ENCODE measurements at places on chromosomes 2 and 18. TPM values are rescaled to one million over a fixed set of nuclear protein-coding genes. Genes with fewer than 3 reads are reported as not detected.

LTBP1 gene
- 295 TPM for total RNA-seq

CD8B2 gene
- not detected for total RNA-seq

IL36G gene
- not detected for total RNA-seq

SOCS6 gene
- total RNA-seq, result 5.5 TPM

EPG5 gene
- 9.8 TPM for total RNA-seq

KCNG2 gene
- not detected for total RNA-seq

AKAIN1 gene
- total RNA-seq, result not detected

LYPD1 gene
- not detected for total RNA-seq

- H3K4me1 ChIP-seq, result no peaks in the 10 kb centered on the region
- no peak for DNase-seq
- H3K4me3 ChIP-seq, result no peak overlapping the region
- no peak overlapping the region for H3K27ac ChIP-seq
- no peaks in the 10 kb centered on the region for H3K36me3 ChIP-seq
- no peaks in the 10 kb centered on the region for H3K27me3 ChIP-seq
These were observed 109.4 kb downstream of the KCTD1 start for GRCh38 chr18:26438980-26439379.

DNA sequence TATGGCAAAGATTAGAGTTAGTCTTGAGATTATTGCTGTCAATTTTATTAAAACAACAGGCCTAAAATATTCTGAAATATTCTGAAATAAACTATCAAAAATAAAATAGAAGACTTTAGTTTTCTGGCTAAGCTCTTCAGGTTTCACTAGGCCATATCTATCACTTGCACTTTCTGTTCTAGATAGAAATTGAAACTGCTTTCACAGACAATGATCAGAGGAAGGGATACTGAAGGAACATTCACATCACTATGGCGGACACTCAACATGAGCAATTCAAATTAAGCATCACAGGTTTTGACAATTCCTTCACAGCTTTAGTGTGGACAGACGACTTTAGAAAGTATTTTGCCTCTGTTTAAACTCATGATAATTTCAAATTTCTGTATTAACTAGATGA, 586.4 kb upstream of the REG3G start:
- H3K36me3 ChIP-seq, result no peaks in the 10 kb centered on the region
- H3K27me3 ChIP-seq, result no peaks in the 10 kb centered on the region
- H3K27ac ChIP-seq, result no peak overlapping the region
- H3K4me3 ChIP-seq, result no peak overlapping the region
- DNase-seq, result no peak
- H3K4me1 ChIP-seq, result no peaks in the 10 kb centered on the region

GRCh38 chr2:100185105-100185504, 42.7 kb upstream of the AFF3 start:
- no peaks in the 10 kb centered on the region for H3K4me1 ChIP-seq
- no peaks in the 10 kb centered on the region for H3K27me3 ChIP-seq
- H3K36me3 ChIP-seq, result no peaks in the 10 kb centered on the region
- no peak for DNase-seq
- H3K27ac ChIP-seq, result no peak overlapping the region

DNA sequence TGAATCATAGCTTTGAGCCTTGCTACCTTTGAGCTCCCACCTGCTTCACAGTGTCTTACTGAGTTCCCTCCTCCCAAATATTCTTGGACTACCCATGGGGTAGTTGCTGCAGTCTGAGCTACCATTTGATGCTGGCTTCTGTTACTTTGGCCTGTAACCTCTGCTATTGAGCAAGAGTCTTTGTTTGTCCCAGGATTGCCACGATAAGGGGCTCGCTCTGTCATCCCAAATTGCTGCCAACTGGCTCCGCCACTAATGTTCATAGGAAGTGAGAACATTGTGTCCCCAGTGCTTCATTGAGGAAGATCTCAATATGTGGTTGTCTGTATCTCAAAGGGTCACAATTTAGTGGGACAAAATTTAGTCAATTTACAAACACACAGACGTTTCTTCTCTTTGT, 103.8 kb downstream of the TRIM43 start:
- peak; percentile 74 for DNase-seq
- H3K4me3 ChIP-seq, result no peak overlapping the region
- no peaks in the 10 kb centered on the region for H3K36me3 ChIP-seq
- H3K4me1 ChIP-seq, result no peaks in the 10 kb centered on the region

- H3K4me1 ChIP-seq, result no peaks in the 10 kb centered on the region
- no peak overlapping the region for H3K27ac ChIP-seq
- no peaks in the 10 kb centered on the region for H3K36me3 ChIP-seq
- H3K4me3 ChIP-seq, result no peak overlapping the region
- DNase-seq, result no peak
These were observed 7.5 kb upstream of the CCDC93 start for GRCh38 chr2:118021356-118021755.

GRCh38 chr2:207008105-207008990, 69.0 kb downstream of the CPO start:
- no peak overlapping the region for H3K27ac ChIP-seq
- H3K27me3 ChIP-seq, result no peaks in the 10 kb centered on the region
- H3K36me3 ChIP-seq, result no peaks in the 10 kb centered on the region
- no peak overlapping the region for H3K4me3 ChIP-seq
- no peak for DNase-seq

DNA sequence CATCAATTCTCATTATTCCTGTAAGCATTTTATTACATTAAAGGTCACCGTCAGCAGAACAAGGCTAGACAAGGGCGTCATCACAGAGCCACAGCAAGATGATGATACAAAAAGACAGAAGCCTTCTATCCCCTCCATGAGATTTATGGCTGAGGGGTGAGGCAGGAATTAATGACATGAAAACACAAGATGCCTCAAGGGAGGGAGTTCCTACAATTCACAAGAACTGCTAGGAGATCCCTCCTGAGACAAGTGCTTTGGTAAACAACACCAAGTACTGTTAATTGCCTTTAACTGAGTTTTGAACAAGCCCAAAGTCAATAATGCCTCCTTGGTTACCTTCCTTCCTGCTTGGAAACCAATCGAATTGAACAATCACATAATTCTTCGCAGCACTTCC, 14.1 kb downstream of the ADD2 start:
- H3K27ac ChIP-seq, result no peak overlapping the region
- DNase-seq, result no peak
- H3K27me3 ChIP-seq, result no peaks in the 10 kb centered on the region
- H3K36me3 ChIP-seq, result no peaks in the 10 kb centered on the region
- no peaks in the 10 kb centered on the region for H3K4me1 ChIP-seq

DNA sequence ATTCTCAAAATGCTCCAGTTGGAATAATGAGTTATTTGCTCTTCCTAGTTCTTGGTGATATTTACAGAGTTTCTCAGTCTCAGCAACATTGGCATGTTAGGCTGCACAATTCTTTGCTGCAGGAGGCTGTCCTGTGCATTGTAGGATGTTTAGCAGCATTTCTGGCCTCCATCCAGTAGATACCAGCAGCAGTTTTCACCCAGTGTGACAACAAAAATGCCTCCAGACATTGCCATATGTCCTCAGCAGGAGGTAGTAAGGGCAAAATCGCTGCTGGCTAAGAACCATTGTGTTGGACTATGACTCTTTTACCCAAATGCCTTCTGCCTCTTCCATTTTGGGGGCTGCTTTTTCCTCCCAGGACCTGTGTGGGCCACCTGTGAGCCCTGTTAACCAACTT, 50.4 kb downstream of the PAX8 start:
- no peak overlapping the region for H3K27ac ChIP-seq
- H3K27me3 ChIP-seq, result no peaks in the 10 kb centered on the region
- H3K36me3 ChIP-seq, result no peaks in the 10 kb centered on the region
- H3K4me3 ChIP-seq, result no peak overlapping the region
- no peak for DNase-seq

DNA sequence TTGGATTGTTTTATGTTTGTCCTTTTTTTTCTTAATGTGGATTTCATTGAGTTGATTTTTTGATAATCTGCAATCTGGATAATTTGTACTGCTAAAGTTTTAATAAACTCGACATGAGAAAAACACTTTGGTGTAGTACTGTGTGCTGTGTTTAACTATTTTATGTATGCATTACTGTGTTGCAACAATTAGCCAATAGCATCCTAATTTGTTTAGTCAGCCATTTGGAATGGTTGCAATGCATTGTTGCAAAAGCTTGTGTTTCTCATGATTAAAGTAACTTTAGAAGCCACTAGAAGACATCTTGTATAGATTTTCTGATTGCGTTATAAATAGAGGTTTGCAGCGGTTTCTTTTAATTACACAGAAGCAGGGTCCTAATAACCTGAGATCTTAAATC, 53.5 kb downstream of the PPIG start:
- DNase-seq, result no peak
- peaks cover 48% of the 10 kb centered on the region for H3K36me3 ChIP-seq
- no peaks in the 10 kb centered on the region for H3K27me3 ChIP-seq
- no peak overlapping the region for H3K27ac ChIP-seq
- H3K4me1 ChIP-seq, result no peaks in the 10 kb centered on the region

DNA sequence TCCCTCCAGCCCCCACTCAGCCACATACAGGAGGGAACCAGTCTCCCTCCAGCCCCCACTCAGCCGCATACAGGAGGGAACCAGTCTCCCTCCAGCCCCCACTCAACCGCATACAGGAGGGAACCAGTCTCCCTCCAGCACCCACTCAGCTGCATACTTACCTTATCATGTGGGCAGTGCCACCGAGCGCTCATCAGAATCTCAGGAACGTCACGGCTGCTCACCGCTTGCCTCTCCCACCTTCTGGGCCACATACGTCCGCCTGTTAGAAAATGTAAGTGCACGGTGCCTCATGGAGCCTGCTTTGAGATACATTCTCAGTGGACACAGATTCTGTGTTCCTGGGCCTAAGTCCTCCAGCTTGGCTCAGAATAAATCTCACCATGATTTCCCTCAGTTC, 124.8 kb downstream of the PXDN start:
- H3K27me3 ChIP-seq, result no peaks in the 10 kb centered on the region
- H3K27ac ChIP-seq, result no peak overlapping the region
- H3K4me3 ChIP-seq, result no peak overlapping the region
- H3K4me1 ChIP-seq, result no peaks in the 10 kb centered on the region
- H3K36me3 ChIP-seq, result no peaks in the 10 kb centered on the region

DNA sequence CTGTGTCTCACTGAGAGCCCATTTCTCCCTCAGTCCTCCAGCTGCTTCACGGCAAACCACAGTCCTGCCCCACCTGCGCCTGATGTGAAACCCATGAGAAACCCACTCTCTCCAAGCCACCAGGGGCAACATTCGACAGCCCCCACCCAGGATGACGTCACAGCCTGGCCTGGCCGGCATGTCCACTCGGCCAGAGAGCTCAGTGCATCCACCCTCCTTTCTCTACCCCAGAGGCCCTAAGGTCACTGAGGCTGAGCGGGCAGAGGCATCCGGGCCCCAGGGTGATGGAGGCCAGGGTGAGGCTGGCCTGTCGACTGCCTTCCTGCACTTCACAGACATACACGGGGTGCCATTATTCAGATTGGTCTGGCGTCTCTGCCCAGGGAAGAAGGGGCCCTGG, 402.7 kb upstream of the MYT1L start:
- no peak overlapping the region for H3K4me3 ChIP-seq
- H3K27ac ChIP-seq, result no peak overlapping the region
- no peaks in the 10 kb centered on the region for H3K36me3 ChIP-seq
- DNase-seq, result no peak

DNA sequence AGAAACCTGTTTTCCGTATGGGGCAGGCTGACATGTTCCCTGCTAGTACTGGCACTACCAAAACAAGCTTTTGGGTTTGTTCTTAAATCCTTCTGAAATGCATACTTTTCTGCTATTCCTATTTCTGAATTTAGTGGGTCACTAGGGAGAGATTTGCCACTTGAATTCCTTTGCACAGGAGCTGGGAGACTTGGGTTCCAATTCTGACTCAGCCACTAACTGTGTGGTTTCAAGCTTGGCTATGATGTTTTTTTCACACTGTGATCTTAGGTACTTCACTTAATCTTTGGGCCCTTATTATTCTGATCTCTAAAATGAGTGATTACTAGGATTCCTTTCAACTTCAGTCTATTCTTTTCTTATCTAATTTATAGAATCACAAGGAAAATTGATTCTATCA, 105.5 kb downstream of the BCL11A start:
- no peak overlapping the region for H3K4me3 ChIP-seq
- no peak overlapping the region for H3K27ac ChIP-seq
- H3K27me3 ChIP-seq, result no peaks in the 10 kb centered on the region

DNA sequence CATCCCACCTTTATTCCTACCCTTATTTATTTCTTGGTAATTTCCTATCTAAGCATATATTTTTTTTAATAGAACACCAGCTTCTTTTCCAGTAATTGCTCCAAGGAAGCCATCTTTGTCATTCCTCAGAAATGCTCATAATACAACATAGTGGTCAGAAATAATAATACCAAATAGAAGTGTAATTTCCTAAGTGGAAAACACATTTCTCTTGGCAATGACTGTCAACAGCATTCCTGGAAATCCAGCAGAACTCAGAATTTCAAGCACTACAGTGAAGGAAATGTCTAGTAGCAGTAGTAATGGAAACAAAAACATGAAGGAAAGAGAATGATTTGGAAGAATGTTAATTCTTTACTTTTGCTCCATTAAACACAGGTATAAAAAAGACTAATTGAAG, 56.6 kb downstream of the GDF7 start:
- H3K4me1 ChIP-seq, result peaks cover 39% of the 10 kb centered on the region
- H3K36me3 ChIP-seq, result no peaks in the 10 kb centered on the region
- no peak for DNase-seq

DNA sequence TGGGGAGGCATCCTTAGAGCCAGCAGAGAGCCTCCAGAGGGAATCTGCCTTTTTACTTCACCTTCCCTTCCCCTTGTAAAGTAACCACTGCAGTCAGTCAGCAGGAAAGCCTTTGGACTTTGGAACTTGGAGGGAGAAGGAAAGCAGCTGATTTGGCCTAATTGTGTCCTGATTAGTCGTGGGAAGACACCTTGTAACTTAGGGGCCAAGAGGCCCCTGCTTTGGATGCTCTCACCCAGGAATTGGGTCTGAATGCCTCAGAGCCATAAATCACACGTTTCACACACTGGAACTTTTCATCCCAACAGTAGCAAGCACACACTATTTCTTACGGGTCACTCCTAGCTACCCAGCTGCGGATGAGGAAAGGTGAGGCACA, 81.0 kb upstream of the PPM1B start:
- DNase-seq, result no peak
- no peaks in the 10 kb centered on the region for H3K27me3 ChIP-seq
- H3K4me3 ChIP-seq, result peak overlapping the region; percentile 60
- no peaks in the 10 kb centered on the region for H3K36me3 ChIP-seq

DNA sequence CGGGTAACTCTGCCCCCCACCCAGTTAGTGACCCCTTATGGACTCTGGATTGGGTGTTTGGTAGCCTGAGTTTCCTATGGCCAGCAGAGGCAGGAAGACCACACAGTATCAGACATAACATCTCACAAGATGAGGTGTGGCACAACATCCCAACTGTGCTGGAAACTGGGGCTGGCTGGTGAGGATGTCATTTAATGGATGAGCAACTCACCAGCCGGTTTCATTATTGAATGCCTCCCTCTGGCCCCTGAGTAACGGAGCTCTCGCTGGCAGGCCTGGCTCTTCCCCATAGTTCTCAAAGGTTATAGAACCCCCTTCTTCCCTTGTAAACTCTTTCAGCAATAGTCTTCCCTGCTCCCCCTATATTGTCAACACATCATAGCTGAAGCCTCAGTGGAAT, 195.0 kb downstream of the BCL11A start:
- H3K36me3 ChIP-seq, result no peaks in the 10 kb centered on the region
- DNase-seq, result no peak
- no peak overlapping the region for H3K27ac ChIP-seq

- no peaks in the 10 kb centered on the region for H3K27me3 ChIP-seq
- peaks cover 14% of the 10 kb centered on the region for H3K4me1 ChIP-seq
- H3K36me3 ChIP-seq, result no peaks in the 10 kb centered on the region
- no peak overlapping the region for H3K4me3 ChIP-seq
These were observed 17.3 kb downstream of the DGKD start for GRCh38 chr2:233371641-233372040.

All from ascending aorta (tissue), 2 donors.